ENCODE measurements at places on chromosomes 3 and 15.

- DNase-seq, result no peak
These were observed 108.4 kb upstream of the RASGRP1 start for GRCh38 chr15:38672814-38673670.

GRCh38 chr3:18902081-18902793 lies 246.1 kb upstream of the KCNH8 start:
- no peak for DNase-seq

- DNase-seq, result no peak
These were observed 17.4 kb upstream of the COL8A1 start for GRCh38 chr3:99620976-99621375.

GRCh38 chr15:33742306-33742705 lies 226.0 kb upstream of the CHRM5 start:
- DNase-seq, result no peak

DNA sequence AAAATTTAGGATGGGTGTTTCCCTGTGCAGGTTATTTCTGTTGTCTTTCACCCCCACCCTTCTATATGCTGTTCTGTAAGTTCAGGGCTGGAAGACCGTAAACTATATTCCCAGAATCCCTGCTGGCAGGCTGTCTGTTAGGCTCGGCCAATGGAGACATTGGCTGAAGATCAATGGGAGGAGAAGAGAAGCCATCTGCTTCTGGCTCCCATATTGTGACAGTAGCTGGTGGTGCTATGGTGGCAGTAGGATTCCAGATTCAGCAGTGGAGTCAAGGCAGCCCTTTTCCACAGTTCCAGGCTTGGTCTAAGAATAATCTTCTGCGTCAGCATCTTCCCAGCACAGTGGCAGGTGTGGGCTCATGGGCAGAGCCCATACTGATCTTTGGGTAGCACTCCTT lies 226.6 kb downstream of the ABHD5 start:
- no peak for DNase-seq

DNA sequence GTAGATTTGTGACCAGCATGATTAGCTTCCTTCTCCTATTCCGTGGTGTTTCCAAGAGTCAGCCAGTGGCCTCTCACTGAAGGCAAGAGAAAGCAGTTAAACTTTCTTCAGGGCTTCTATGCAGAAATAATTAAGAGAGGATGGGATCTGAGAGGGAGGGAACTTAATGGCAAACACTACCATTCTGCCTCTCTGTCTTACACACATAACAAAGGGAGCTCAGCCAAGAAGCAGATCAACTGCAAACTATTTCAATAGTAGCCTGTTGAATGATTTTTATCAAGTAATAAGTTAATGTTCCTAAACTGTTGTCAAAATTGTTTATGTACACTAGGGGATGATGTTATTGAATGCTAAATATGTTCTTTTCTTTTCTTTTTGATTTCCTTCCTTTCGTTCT lies 11.8 kb downstream of the OXSR1 start:
- DNase-seq, result no peak

- no peak for DNase-seq
These were observed 53.1 kb downstream of the TRANK1 start for GRCh38 chr3:36891701-36892160.

DNA sequence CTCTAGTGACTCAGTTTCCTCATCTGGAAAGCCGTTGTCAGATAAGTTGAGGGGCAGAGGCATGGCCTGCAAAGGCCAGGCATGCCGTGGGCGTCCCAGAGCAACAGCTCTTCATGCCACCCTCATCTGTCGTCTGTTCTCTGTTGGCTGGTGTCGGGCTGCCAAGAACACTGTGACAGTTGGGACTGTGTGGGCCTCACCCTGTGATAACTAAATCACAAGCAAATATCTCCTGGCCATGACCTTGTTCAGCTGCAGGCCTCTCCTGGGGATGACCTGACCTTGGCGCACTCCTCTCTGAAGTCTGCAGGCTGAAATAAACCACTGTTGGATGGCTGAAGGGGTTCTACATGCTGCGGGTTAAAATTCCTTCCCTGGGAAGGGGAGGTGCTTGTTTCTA lies 145.9 kb downstream of the SHQ1 start:
- DNase-seq, result no peak

DNA sequence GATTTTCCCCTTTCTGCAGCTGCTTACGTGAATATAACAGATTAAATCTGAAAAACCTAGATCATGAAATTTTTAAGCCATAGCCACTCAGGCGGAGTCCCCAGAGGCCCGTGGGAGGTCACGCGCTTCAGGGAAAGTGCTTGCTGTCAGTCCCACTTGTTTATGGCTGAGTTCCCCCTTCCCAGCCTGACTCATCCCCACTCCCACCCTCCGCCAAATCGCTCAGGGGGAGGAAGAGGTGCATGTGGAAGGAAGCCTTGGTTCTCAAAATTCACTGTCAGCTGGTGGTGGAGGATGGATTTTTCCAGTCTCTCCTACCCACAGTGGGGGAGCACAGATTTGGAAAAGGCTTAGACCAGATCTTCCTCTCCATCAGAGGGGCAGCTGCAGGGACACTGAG lies 67.4 kb downstream of the CORO2B start:
- DNase-seq, result no peak

DNA sequence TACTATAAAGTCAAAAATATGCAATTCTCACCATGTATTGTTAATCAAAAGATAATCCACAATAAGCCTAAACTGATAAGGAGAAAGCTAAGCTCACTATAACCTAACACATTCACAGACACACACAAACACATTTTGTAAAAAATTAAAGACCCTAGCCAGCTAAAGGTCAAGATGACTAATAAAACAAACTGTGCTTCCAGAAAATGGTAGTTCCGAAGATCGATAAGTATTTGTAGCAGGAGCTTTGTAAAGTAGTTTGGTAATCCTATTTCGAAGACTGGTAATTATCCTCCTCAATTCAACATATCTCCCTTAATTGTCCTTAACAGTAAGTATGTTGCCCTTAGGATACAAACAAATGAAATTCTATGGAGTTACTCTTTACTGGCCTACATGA lies 62.9 kb upstream of the CHMP2B start:
- DNase-seq, result no peak

DNA sequence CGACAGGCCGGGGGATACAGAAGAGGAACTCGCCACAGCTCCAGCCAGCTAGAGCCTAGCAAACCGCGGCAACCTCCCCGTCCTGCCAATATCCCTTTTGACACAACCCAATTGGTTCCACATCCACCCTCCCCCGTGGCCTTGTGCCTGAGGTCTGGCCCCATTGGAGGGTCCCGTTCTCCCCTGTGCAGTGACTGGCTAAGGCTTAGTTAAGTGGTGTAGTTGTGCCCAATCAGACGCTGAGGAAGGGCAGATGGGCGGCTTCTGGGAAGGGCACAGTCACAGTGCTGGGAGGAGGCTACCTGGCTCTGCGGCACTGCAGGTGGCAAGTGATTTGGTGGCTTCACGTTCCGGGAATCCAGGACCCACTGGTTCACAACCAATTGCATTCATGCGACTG lies 78.6 kb downstream of the SNRK start:
- DNase-seq, result no peak

DNA sequence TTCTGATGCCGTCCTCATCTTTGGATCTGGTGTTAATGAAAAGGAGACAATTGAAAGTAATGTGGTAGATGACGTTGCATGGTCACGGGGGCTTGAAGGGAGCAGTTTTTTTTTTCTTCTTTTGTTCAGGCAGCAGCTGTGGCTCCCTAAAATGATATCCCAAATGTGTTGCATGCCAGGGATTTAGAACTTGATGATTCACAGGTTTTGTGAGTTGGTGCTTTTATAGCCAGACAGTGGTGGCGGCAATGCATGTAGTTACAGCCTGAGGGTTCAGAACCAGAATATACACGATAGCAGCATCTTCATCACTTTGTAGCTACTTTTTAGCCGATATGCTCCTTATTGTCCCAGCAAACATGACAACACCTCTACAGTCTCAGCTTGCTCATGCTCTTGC lies 133.4 kb downstream of the CHST2 start:
- no peak for DNase-seq

DNA sequence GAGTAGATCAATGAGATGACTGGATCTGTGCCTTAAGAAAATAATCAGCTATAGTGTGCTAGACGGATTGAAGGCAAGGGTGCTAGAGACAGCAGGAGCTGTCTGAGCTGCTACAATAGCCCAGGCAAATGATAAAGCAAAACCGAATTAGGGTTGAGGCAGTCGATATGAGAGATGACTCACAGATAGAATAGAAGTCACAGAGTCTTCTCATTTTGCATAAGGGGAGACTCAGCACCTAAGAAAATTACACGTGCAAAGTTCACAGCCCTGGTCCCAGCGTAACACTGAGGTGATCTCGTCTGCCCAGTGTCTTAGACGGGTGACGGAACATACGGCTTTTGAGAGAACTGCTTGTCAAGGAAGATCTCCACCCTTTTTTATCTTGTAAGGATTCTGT lies 11.6 kb downstream of the LPP start:
- no peak for DNase-seq

- no peak for DNase-seq
These were observed 29.7 kb downstream of the HDC start for GRCh38 chr15:50235794-50236193.

GRCh38 chr3:48468329-48468731 lies 21.8 kb downstream of the ATRIP start:
- no peak for DNase-seq

Data from hematopoietic multipotent progenitor cell (in vitro differentiated cells).